ENCODE measurements at places on chromosomes 1 and 21. TPM values are rescaled to one million over a fixed set of nuclear protein-coding genes. Genes with fewer than 3 reads are reported as not detected.

DNA sequence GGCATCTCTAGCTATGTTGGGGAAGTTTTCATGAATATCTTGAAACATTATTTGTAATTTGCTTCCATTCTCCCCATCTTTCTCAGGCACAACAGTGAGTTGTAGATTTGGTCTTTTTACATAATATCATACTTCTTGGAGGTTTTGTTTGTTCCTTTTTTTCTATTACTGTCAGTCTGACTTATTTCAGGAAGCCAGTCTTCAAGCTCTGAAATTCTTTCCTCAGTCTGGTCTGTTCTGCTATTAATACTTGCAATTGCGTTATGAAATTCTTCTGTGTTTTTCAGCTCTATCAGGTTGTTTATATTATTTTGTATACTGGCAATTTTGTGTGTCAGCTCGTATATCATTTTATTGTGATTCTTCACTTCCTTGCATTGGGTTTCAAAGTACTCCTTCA is 424.6 kb upstream of the PTBP2 start:
- DNase-seq, result no peak

GRCh38 chr21:33241846-33242245 is 12.1 kb downstream of the IFNAR2 start:
- DNase-seq, result no peak

DNA sequence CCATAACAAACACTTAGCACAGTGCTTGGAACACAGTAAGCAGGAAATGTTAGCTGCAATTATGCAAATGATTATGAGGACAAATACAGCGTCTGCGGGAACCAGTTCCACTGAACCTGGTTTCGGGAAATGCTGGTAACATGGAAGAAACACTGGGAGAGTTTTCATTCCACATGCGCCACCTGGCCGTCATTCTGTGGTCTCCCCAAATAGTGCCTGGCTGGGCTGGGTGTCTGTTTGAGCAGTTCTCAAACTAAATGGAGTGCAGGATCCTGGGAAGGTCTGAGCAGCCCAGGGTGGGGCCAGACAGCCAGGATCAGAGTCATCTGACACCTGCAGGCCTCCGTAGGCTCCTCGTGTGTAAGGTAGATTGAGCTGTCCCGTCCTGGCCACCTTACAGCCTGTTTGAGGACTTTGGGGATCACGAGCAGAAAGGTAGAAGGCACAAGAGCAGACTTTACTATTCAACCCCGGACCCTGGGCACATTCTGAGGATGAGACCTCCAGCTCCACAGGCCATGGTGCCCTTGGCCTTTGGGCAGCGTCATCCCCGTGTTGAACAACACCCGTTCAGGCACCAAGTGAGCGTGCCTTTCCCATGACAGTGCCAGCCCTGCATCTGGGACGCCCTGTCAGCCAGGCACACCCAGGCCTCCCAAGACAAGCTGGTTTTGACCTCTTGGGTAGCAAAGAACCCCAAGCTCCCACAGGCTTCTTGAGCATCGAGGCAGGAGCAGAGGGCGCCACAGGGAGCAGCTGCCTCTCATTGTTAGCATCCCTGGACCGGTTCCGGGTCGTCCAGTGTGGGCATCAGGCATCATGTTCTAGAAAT is 101.9 kb downstream of the PRDM2 start:
- no peak for DNase-seq

GRCh38 chr1:27614625-27615344 is 10.8 kb upstream of the AHDC1 start:
- DNase-seq, result no peak

GRCh38 chr1:22317920-22318243 is 133.8 kb upstream of the ZBTB40 start:
- DNase-seq, result no peak

- DNase-seq, result no peak
These were observed 115.8 kb upstream of the PBX1 start for GRCh38 chr1:164443166-164443565.

VAV3 gene
- polyA plus RNA-seq, result 2.1 TPM

OR2L2 gene
- not detected for polyA plus RNA-seq

LCE2A gene
- not detected for polyA plus RNA-seq

Data from GM12878 (cell line).